Ascending aorta (tissue), 2 donors: ENCODE measurements at places on chromosomes 5 and 9.

GRCh38 chr5:35246411-35246810 is 16.1 kb upstream of the PRLR start:
- no peak for DNase-seq

- DNase-seq = no peak
Measured at GRCh38 chr5:122788996-122789395, 14.1 kb downstream of the SNX2 start.

DNA sequence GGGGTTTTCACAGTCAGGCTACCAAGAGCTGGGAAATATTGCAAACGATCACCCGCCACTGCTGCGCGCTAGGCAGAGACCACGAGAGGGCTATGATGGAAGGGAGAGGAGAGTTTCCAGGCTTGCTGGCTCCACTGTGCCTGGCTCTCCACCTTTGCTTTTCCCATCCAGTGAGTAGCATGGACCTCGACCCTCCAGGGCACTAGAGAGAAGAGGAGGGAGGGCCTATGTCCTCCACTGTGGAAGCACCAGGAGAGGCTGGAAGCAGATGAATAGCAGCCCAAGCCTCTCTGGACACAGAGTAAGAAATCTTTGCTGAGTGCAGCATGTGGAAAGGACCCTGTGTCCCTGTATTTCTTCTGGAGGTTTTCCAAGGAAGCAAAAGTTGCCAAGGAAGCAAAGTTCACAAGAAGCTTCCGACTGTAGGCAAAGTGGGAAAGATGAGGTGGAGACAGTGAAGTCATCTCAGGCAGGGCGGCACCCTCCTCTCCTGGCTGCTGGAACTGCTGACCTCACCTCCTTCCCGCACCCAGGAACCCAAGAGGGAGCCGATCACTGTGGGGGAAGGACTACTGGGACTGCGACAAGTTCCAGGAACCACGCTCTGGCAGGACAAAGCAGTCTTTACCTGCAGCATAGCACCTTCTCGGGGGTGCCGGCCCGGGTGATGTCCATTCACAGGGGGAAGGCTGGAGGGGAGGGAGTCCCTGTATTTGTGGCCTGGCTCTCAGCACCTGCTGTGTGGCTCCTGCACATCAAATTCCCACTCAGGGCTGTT is 79.6 kb downstream of the CSNK1A1 start:
- DNase-seq = no peak

DNA sequence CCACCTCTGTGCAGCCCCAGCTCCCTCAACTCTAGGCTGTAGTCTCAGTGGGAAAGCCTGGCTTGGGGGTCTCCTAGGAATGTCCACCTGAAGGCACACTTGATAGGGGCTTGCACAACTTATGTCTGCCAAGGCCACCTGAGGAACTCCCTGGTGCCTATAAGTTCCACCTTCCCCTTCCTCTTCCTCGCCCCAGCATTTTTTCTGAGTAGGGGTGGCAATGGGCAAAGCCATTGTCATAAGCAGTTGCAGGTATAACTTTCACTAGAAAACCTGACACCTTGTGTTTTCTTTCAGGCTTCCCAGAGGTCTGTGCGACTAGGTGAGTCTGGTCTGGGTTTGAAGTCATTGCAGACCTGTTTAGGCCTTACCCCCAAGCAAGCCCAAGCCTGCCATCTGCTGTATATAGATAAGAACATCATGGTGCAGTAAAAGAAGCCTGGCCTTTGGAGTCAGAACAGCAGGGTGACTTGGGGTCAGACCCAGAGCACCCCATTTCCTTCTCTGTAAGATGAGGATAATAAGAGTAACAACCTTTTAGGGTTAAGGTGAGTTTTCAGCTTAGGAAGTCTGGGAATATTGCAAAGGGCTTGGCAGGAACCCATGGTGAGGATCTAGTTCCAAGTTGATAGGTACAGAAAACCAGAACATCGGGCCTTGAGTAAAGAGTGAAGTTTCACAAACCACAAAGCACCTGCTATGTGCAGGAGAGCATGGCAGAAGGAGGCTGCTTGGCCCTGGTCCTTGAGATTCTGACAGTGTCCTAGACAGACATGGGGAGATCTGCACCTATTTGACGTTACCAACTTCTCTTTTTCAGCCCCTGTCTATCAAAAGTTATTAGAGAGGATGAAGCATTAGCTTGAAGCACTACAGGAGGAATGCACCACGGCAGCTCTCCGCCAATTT is 33.8 kb downstream of the TGFBI start:
- DNase-seq = no peak

DNA sequence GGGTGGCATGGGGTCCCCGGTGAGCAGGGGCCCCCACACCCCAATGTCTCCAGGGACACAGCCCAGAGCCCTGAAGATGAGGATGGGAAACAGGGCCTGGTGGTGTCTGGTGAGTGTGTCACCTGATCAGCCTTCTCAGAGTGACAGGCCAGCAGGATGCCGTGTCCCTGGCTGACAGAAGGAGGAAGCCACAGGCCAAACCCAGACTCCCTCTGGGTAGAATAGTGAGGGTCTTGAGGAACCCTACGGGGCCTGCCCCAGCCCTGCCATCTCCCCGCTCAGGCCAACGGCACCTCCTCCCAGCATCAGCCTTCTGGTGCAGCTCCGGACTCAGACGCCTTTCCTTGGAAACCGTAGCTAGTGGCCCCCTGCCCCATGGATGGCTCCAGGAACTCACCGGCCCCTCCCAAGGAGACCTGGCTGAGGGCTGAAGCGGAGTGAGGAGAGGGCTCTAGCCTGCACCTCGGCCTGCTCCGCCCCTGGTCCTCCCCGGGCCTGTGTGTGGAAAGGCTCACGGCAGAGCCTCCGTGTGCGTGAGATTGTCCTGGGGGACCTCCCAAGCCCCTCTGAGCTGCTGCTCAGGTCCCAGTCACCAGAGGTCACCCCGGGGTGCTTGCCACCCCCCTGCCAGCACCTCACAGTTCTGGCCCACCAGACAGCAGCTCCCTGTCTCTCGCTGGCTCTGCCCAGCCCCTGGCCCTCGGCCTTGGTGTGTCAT is 6.0 kb downstream of the RALGDS start:
- DNase-seq = no peak

DNA sequence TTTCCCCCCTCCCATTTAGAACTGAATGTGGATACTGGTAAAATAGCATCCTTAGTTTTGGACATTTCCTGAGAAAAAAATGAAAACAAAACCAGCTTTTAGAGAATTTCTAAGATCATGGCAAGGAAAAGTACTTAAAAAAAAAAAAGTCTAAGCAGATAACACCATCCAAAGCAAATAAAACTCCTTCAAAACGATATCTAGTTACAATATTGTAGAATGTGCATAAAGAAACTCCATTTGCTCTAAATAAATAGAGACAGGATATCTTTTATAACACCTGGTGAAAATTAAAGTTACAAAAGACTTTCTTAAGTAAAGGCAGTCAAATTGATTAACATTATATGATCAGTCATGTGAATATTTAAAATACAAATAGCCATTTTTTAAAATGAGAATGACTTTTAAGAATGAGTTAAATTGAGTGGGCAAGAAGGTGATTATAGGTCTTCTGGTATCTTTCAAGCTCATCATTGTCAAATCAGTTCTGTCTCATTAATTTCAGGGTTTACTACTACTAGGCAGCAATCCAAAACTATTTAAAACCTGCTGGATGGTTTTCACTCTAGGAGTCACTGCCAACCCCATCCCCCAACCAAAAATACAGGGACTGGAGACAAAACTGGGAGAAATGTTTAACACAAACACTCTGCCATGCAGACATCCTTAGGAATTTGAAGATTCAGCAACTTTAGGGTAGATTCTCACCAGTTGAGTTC is 382.6 kb downstream of the ADGRV1 start:
- no peak for DNase-seq

DNA sequence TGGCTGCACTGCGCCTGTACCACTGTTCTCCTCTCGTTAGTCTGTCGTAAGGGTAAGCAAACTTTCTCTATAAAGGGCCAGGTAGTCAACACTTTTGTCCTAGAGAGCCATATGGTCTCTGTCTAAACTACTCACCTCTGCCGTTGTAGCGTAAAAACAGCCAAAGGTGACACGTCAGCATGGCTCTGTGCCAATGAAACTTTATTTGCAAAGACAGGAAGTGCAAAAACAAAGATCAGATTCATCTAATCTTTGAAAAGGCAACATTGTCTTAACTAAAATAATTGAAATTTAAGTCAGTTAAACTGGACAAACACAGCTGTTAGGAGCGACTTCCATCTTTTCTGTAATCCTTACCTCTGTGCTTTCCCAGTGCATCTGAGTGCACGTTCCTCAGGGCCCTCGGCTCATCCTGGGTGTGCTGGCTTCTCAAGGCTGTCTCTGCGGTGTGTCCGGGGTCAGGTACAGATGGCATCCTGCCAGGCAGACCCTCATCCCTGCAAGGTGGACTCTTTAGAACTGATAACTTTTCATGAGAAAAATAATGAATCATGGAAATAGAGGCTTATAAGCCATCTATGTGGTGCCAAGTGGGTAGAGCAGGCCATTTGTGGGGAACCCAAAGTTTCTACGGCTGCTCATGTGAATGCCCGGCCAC is 35.2 kb upstream of the IRX4 start:
- no peak for DNase-seq

- no peak for DNase-seq
Measured at GRCh38 chr5:8192840-8193239, 323.9 kb downstream of the MTRR start.

DNA sequence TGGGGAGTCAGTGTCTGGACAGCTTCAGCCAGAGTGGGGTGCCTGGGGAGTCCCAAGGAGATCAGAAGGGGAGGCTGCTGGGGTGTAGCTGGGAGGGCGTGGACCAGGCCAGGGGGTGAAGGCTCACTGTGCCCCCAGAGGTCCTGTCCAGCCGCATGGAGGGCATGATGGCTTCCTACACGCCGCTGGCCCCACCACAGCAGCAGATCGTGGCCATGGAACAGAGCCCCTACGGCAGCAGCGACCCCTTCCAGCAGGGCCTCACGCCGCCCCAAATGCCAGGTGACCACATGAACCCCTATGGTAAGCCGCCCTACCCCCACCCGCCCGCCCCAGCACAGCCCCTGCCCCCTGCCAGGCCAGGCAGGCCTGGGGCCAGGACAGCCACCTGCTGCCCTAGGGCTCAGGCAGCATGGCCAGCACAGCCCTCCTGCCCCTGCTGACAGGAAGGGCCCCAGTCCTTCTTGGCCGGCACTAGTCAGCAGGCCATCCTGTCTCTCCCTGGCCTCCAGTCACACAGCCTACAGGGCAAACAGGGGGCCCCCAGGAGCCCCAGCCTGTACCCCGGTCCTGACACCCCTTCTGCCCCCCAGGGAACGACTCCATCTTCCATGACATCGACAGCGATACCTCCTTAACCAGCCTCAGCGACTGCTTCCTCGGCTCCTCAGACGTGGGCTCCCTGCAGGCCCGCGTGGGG is 82.1 kb downstream of the LMX1B start:
- no peak for DNase-seq

- DNase-seq = no peak
Measured at GRCh38 chr5:159147976-159148375, 48.3 kb upstream of the EBF1 start.
